Natural killer cell treated with Interleukin-12 subunit alpha and Interleukin-12 subunit beta and Interleukin-15 and Interleukin-18, amount 100 ng/mL, for 72 hours (primary cell): ENCODE measurements at places on chromosomes 6 and 20. TPM values are rescaled to one million over a fixed set of nuclear protein-coding genes. Genes with fewer than 3 reads are reported as not detected.

The MEI4 gene
- total RNA-seq: not detected

The VWA7 gene
- total RNA-seq: 1.4 TPM

The AGPAT4 gene
- 7.6 TPM for total RNA-seq

The CCDC170 gene
- not detected for total RNA-seq

The FERMT1 gene
- total RNA-seq: not detected

The LRRN4 gene
- total RNA-seq: not detected

The OR2J3 gene
- not detected for total RNA-seq

GRCh38 chr6:148035806-148036390 lies 306.7 kb upstream of the SASH1 start:
- H3K4me3 ChIP-seq: no peak overlapping the region
- no peaks in the 10 kb centered on the region for H3K36me3 ChIP-seq
- no peak overlapping the region for H3K27ac ChIP-seq
- no peaks in the 10 kb centered on the region for H3K4me1 ChIP-seq
- no peak for DNase-seq

GRCh38 chr20:36399147-36399968 lies 93.2 kb downstream of the DLGAP4 start:
- H3K4me3 ChIP-seq: no peak overlapping the region
- peaks cover 19% of the 10 kb centered on the region for H3K27me3 ChIP-seq
- no peak overlapping the region for H3K27ac ChIP-seq
- DNase-seq: no peak
- H3K4me1 ChIP-seq: peaks cover 4% of the 10 kb centered on the region
- H3K36me3 ChIP-seq: no peaks in the 10 kb centered on the region

DNA sequence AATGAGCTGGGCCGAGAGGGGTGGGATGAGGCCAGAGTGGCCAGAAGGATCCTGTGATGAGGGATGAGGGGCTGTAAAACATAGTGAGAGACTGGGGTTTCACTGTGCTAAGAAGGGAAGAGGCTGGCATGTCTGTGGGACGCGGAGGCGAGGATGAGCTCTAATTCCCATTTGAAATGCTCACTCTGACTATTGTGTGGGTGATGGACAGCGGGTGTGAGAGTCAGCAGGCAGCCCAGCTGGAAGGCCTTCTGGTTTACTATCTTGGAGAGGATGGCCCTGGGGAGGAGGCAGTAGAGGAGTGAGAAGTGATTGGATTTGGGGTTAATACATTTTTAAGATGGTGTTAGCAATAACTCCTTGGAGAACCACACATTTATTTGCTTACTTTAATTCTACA lies 9.5 kb upstream of the MICA start:
- H3K36me3 ChIP-seq: no peaks in the 10 kb centered on the region
- peaks cover 4% of the 10 kb centered on the region for H3K4me1 ChIP-seq
- H3K27me3 ChIP-seq: no peaks in the 10 kb centered on the region
- no peak overlapping the region for H3K4me3 ChIP-seq

DNA sequence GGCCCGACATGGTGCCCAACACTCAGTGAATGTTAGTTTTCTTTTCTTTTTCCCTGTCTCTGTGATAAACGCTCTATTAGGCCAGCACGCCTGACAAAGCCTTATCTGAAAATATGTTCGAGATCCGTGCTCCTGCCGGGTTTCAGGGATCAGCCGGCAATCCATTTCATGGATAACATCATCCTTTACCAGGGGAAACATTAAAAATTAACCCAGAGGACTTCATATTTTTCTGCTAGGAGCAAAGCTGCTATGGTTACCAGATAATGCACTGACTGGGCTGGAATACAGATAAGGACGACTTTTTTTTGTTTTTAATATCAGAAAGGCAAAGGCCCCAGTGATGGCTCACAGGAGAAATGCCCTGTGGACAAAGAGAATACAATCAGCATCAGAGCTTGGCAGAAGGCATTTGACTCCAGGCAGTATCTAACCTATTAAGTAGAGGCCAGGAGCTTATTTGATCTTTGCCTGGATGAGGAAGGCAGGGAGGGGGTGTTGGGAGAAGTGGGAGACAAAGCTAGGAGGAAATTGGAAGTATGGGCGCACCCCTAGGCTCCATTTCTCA lies 482.0 kb upstream of the CHD6 start:
- H3K36me3 ChIP-seq: no peaks in the 10 kb centered on the region
- DNase-seq: no peak
- H3K4me1 ChIP-seq: no peaks in the 10 kb centered on the region
- H3K27ac ChIP-seq: no peak overlapping the region

- peak overlapping the region; percentile 94 for H3K27ac ChIP-seq
- H3K4me1 ChIP-seq: peaks cover 53% of the 10 kb centered on the region
- H3K27me3 ChIP-seq: peaks cover 9% of the 10 kb centered on the region
- no peaks in the 10 kb centered on the region for H3K36me3 ChIP-seq
- DNase-seq: peak; percentile 88
Observed at GRCh38 chr6:90080876-90081481, 186.7 kb downstream of the GJA10 start.

GRCh38 chr6:112372226-112372806 lies 25.2 kb downstream of the RFPL4B start:
- H3K4me1 ChIP-seq: no peaks in the 10 kb centered on the region
- peaks cover 31% of the 10 kb centered on the region for H3K27me3 ChIP-seq
- no peak for DNase-seq
- H3K36me3 ChIP-seq: no peaks in the 10 kb centered on the region

GRCh38 chr6:75334266-75335040 lies 49.9 kb upstream of the TMEM30A start:
- no peaks in the 10 kb centered on the region for H3K36me3 ChIP-seq
- H3K27me3 ChIP-seq: peaks cover 27% of the 10 kb centered on the region
- no peak overlapping the region for H3K27ac ChIP-seq
- DNase-seq: no peak
- no peak overlapping the region for H3K4me3 ChIP-seq

- DNase-seq: no peak
- peak overlapping the region; percentile 2 for H3K27ac ChIP-seq
- H3K36me3 ChIP-seq: no peaks in the 10 kb centered on the region
- no peaks in the 10 kb centered on the region for H3K27me3 ChIP-seq
- no peak overlapping the region for H3K4me3 ChIP-seq
Observed at GRCh38 chr6:15443119-15443830, 197.4 kb downstream of the JARID2 start.

DNA sequence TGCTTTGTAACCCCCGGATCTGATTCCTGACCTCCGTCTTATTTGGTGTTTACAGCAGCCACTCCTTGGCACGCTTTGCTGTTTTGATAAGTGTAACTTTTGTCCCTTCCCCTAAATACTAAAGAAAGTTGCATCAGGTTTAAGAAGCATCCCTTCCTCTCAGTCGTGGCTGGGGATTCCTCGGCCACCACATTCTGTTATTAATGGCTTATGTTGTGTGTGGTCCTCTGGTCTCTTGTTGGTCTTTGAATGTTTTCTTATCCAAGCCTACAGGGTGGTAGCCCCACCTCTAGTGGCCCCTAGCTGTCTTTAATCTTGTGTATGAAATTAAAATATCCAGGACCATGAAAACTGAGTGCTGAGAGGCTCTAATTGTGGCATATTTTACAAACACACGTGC lies 37.5 kb upstream of the FNDC1 start:
- no peaks in the 10 kb centered on the region for H3K27me3 ChIP-seq
- H3K27ac ChIP-seq: no peak overlapping the region
- no peaks in the 10 kb centered on the region for H3K36me3 ChIP-seq
- no peak for DNase-seq
- H3K4me1 ChIP-seq: peaks cover 9% of the 10 kb centered on the region

GRCh38 chr6:106145741-106146227 lies 59.6 kb downstream of the PRDM1 start:
- peak overlapping the region; percentile 72 for H3K4me3 ChIP-seq
- no peaks in the 10 kb centered on the region for H3K36me3 ChIP-seq
- peaks cover 89% of the 10 kb centered on the region for H3K4me1 ChIP-seq
- peak overlapping the region; percentile 19 for H3K27ac ChIP-seq
- no peaks in the 10 kb centered on the region for H3K27me3 ChIP-seq
- no peak for DNase-seq

DNA sequence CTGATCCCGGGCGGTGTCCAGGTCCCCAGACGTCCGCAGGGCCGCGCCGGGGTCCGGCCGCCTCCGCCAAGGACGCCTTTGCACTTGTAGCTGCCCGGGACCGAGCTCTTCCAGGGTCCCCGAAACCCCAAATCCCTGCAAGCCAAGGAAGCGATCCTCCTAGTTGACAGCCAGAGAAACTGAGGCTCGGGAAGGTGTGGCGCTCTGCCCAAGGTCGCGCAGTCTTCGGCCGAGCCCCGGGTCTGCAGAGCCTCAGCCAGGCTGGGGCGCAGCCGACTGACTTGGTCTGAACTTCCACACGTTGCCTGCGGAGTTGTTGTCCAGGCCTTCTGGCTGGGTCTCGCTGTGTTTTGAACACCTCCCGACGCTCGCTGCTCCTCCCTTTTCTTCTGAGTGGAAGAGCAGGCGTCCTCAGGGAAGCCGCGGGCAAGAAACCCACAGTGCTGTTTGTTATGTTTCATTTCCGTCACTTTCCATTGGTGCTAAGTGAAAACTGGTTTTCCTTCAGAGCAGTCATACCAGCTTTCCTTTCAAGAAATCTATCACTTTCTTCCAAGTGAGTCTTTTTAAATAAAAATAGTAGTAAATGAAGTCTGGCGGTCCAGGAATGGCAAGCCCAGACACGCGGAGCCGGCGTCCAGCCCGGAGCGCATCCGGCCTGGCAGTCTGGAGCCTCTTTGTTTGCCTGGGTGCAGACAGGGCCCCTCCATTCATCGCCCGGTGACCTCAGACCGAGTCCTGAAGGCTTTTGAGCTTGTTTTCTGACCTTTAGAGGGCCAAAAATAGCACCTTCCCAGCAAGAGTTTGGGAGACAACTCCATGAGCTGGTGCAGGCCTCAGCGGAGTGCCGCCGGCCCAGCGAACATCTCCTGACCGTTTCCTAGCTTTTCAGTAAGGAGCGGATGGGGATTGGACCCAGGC lies 698 bp downstream of the FAM210B start:
- no peak overlapping the region for H3K27ac ChIP-seq
- H3K36me3 ChIP-seq: no peaks in the 10 kb centered on the region
- H3K4me1 ChIP-seq: peaks cover 12% of the 10 kb centered on the region

DNA sequence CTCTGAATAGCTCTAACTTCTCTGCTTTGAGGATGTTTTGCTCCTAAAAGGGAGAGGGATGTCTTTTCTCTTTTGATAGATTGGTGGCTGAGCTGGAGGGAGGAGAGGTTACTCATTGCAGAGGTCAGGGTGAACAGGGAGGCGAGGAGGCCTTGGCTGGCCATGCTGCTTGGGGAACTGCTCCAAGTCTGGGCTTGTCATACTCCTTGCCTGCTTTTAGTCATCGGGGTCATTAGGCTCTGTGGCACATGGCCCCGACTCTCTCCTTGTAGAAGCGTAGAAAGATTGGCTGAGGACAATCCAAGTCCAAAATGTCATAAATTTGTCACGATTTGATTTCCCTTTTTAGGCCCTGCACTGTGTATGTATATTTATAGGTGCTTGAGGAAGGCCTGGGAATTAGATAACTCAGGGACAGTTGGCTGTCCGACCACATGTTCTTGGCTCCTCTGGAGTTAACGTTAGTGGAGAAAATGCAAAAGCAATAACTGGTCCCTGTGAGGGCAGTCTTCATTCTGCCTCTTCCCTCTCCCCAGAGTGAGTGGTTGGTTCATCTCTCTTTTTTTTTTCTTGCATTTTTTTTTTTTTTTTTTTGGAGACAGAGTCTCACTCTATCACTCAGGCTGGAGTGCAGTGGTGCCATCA lies 160.1 kb downstream of the SCP2D1 start:
- H3K27ac ChIP-seq: no peak overlapping the region
- DNase-seq: no peak
- H3K4me3 ChIP-seq: no peak overlapping the region
- H3K4me1 ChIP-seq: no peaks in the 10 kb centered on the region
- H3K36me3 ChIP-seq: no peaks in the 10 kb centered on the region

- no peaks in the 10 kb centered on the region for H3K4me1 ChIP-seq
- H3K27ac ChIP-seq: no peak overlapping the region
- no peak for DNase-seq
- H3K27me3 ChIP-seq: peaks cover 26% of the 10 kb centered on the region
- no peak overlapping the region for H3K4me3 ChIP-seq
- H3K36me3 ChIP-seq: no peaks in the 10 kb centered on the region
Observed at GRCh38 chr6:152905551-152906299, 77.1 kb downstream of the FBXO5 start.

DNA sequence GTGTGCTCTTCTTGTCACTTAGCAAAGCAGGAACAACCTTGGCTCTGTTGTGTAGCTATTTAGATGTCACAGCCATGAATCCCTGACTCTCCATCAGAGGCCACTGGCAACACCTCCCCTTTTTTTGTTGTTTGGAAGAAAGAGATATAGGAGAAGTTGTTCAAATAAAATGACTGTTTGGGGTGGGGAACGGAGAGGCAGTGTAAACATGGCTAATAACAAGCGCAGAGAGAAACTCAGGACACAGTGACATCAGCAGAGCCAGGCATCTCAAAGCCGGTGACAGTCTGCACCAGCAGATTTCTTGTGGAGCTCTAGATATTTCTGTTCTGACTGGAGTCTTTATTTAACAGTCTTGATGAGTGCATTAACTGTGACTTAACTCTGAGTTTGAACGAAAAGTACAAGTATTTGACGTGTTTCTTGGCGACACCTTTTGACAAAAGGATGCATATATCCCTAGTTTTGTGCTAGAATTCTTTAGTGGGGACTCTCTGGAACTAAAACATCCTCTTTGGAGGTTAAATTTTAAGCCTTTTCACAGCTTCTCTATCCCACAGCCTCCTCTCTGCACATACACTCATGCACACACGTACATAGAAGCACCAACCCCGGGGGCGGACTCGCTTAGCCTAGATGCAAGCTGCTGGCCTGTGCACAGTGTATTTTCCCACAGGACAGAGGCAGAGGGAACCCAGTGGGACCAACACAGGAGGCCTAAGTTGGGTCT lies 53.8 kb downstream of the ADAT2 start:
- H3K4me1 ChIP-seq: peaks cover 54% of the 10 kb centered on the region
- H3K36me3 ChIP-seq: no peaks in the 10 kb centered on the region
- peak overlapping the region; percentile 43 for H3K4me3 ChIP-seq
- no peaks in the 10 kb centered on the region for H3K27me3 ChIP-seq
- peak overlapping the region; percentile 17 for H3K27ac ChIP-seq

- no peak for DNase-seq
- H3K36me3 ChIP-seq: no peaks in the 10 kb centered on the region
- H3K27me3 ChIP-seq: peaks cover 7% of the 10 kb centered on the region
- no peaks in the 10 kb centered on the region for H3K4me1 ChIP-seq
- no peak overlapping the region for H3K27ac ChIP-seq
Observed at GRCh38 chr6:37688078-37688850, 9.4 kb downstream of the MDGA1 start.

DNA sequence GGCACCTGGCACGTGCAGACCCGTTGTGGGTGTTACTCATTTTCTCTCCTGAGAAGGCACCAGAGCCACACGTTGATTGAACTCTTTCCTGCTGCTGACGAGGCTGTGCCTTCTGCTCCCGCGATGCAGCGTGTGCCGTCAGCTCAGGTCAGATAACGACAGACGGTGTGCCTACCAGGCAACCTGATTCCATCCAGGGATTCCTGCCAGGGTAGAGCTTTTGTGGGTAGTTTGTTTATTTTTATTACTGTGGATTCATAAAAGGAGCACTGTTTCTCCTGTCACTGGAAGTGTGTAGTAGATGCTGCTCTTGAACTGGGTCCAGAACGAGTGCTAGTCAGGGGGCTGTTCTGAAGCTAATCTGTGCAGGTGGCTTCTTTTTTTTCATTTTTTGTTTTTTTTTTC lies 20.7 kb downstream of the PRPF6 start:
- H3K27ac ChIP-seq: no peak overlapping the region
- no peaks in the 10 kb centered on the region for H3K27me3 ChIP-seq
- peaks cover 6% of the 10 kb centered on the region for H3K36me3 ChIP-seq
- DNase-seq: no peak
